ENCODE measurements at places on chromosomes 6 and 20.

GRCh38 chr20:24656391-24656790 lies 187.0 kb downstream of the SYNDIG1 start:
- DNase-seq: no peak

GRCh38 chr6:151004383-151005024 lies 139.0 kb downstream of the MTHFD1L start:
- no peak for DNase-seq

- no peak for DNase-seq
Measured at GRCh38 chr6:89959883-89960282, 65.6 kb downstream of the GJA10 start.

DNA sequence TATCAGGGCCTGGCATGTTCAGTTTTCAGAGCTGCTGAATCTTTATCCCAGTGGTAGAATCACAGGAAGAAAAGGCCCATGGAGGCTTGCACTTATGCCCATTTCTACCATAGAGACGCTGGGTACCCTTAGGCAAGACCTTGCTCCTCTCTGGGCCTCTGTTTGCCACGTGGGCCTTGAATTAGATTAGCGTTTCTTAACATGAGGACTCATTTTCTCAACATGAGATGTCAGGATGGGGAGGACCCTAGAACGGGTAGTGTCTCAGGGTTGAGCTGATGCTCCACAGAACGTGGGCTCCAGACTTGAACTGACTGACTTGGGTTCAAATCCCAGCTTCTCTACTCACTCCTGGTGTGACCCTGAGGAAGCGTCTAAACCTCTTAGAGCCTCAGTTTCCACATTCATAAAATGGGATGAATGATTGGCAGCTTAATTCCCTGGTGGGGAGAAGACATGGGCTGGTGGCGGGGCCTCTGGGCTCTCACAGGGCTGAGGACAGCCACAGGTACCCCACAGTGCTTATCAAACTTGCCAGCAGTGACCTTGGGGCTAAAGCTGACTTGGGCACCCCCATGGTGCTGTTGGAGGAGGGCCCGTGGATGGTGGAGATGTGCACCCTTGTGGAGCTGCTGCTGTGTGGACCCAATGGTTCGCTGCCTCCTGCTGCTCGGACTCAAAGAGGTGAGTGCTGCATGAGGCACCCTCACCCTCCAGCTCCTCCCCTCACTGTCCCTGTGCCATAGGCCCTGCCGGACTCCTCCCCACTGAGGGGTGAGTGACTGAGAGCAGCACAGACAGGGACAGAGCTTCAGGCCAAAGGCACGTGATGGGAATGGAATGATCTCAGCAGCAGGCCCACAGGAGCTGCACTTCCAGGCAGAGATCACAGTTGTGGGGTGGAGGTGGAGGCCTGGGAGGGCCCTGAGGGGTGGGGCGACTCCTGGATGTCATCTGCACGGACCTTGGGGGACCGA lies 28.2 kb downstream of the SUN5 start:
- no peak for DNase-seq

DNA sequence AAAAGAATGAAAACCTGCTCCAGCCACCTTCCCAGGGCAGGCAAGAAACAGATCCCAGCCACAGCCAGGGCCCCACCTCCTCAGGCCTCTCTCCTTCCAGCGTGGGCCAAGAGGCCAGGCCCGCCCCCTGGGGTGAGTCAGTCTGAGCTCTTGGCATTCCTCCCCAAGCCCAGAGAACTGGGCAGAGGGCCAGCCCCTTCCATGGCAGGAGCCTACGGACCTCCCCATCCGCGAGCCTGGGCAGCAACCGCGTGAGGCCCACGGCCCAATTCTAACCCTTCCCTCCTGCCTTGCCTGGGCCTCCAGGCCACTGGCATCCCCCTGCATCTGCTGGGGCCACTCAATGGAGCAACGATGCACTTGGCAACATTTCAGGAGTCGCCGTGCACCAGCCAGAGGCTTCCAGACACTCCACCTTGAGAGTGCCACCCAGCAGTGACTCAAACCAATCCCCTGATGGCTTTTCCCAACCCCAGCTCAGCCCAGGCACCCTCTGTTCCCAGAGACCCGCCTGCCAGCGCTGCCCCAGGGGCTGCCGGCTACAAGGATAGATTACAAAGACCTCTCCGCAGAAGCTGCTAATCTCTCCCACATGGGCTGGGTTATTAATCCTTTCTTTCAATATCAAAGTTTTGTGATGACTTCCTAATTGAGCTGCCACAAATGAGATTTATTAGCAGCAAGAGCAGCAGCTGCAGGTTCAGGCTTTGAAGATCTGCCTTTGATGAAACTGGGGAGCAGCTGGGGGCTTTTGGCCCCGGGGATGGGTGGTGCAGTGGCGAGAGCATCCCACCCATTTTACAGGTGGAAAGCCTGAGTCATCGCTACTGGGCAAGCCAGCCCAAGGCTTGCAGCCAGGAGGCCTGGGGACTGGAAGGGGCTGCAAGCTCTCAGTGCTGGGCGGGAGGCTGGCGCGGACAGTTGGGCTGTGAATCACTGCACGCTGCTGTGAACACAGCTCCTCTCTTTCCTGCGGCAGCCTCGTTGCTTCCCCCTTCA lies 85.7 kb downstream of the NFATC2 start:
- DNase-seq: no peak

DNA sequence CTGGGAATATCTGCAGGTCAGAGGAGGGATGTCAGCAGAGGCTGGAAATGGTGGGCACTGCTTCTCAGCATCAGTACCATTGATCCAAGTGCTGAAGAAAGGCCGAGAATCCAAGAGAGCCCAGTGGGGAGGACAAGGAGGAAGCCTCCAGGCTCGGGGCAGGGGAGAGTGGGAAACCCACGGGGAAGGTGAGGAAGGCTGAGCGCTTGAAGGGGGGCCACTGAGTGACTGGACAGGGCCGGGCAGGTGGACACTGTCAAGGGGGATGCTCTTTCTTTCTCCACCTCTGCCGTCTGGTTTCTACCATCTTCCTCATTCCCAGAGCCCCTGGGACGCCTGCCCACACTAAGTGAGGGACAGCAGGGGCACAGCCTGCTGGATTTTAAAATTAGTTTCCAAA lies 335.0 kb downstream of the CDH4 start:
- no peak for DNase-seq

DNA sequence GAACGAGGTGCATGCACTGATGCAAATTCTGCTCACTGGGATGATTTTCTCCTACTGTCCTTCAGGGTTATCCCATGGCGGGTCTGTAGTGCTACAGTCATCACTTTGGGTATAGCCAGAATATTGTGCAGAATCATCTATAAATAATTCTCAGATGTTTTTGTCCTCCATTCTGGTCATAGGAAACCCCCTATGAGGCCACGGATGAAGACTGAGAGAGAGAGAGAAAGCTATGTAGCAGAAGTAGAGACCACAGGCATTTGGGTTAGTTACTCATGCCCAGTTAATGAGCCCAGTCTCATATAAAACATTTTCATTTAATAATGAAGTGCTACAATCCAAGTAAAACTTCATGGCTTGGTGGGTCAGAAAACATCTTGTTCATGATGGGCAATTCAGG lies 145.1 kb upstream of the PLN start:
- DNase-seq: no peak

- DNase-seq: no peak
Measured at GRCh38 chr20:16205507-16205906, 367.7 kb downstream of the KIF16B start.

DNA sequence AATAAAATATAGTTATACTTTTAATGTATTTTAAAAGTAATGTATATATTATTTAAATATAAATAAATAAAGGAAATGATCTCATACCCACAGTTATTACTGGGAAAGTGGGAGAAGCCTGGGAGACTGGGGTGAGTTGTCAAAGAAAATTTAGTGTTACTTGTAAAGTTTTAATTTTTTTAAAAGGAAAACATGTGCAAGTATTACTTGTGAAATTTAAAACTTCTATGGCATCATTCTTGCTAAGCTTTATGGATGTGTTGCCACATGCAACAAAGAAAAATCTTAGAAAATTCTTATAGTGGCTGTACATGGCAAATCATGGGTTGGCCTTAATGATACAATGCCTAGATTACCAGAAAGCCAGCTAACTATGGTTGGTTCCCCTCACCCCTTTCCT lies 194.0 kb upstream of the KCNK16 start:
- no peak for DNase-seq

DNA sequence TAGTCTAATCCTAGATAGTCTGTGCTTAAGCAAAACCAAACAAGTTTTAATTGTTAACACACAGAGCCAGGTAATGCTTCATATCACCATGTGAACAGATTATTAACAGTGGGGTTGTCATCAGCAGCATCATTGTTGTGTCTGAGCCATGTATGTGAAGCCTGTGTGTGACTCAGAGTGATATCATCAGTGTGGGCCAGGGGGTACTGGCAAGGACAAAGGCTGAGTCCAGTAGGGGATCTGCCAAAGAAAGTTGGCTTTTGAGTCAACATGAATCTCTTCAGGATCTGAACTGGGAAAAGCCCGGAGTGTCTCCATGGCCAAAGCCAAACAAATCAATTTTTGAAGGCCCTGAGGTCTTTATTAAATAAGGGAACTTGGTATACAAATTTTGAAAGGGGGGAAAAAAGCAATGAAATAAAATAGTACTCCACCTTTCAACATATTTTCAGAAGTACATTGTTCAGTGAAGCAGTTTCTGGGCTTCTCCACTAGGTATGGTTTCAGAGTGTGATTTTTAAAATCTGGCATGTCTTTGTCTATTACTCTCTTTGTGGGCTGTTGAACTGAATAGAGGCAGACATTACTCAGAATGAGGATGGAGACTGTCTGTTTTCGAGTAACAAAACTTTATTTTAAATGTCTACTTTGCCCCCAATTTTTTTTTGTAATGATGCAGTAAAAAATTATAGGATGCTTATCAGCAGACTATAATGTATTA lies 444.2 kb upstream of the JAG1 start:
- DNase-seq: no peak
